Activated CD4-positive, alpha-beta T cell treated with anti-CD3 and anti-CD28 coated beads for 24 hours (primary cell): ENCODE measurements at places on chromosomes 3 and 15.

- DNase-seq = no peak
Observed at GRCh38 chr15:46366360-46367007, 731.7 kb downstream of the SQOR start.

GRCh38 chr15:69317392-69317841, 18.7 kb downstream of the PAQR5 start:
- DNase-seq = no peak

DNA sequence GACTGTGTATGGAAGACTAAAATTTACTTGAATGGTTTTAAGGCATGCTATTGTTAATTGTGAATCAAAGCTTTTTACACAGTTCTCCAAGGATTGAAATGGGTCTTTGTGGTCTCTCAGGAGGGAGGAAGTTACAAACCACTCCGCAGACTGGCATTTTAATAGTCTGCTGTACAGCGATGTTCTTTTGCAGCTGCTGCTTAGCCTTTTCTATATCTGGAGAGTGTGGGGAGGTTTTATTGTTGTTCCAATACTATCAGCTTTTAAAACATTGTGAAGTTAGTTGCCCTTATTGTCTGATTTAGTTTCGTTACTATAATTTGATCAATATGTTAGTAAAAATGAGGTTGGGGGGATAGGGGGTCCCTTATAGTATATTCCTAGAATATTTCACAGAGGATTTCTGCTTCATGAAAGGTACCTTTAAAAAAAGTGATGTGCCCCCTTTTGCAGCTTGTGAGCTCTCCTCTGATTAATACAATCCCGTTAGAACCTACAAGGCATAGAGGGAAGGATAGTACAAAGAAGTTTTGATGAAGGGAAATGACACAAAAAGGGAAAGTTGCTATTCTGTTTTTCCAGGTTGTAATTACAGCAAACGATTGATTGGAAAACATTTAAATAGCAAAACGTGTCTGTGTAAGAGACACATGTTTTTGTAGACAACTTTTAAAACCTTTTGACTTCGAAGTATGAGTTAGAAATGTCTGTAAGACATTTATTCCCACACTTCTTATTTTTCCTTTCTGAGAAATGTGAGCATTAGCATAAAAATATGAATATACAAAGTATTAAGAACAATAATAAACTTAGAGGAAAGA, 158.3 kb upstream of the CGNL1 start:
- DNase-seq = no peak

DNA sequence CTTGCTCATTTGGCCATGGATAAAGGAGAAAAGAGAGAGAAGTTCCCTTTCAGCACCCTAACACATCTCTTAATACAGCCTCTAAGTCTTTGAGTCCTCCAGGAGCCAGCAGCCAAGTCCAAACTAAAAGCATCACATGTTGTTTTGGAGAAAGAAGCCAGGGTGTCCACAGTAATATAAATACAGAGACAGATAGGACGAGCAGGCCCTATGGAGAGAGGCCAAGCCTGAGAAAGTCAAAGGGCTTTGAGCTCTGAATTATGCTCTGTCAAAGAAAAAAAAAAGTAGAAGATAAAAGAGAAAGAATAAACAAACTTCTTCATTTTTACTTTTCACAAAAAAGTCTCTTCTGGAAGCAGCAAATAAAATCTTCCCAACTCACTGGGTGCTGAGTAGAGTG, 92.4 kb upstream of the THBS1 start:
- DNase-seq = no peak

DNA sequence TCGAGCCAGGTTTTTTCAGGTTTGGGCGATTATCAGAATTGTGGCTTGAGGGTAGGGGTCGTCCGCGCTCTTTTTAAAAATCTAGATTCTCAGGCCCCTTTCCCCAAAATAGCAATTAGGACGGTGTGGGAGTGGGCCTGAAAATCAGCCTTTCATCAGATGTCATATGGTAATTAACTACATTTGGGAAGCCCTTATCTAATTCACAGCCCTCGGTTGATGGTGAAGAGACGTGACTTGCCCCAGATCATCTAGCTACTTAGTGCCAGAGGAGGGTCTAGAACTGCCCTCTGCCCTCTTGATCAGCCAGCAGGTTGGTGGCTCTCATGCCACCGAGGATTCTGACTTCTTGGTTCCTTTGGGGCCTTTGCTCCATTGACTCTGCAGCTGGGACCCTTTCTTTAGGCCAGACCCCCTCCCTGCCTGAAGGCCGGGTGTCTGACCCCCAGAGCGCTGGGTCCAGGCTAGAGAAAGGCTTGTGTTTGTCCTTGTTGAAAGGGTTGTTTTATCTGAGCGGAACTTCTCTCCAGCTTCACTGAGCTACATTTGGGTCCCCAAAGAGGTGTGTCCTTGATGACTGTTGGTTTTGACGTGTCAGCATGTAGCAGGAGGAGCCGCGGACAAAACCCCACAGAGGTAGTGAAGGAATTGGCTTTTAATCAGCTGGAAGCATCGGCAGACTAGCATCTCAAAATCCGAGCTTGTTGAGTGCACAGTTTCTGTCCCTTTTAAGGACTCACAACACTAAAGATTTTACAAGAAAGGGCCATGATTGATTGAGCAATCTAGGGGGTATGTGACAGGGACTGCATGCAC, 857 bp downstream of the AEN start:
- no peak for DNase-seq

DNA sequence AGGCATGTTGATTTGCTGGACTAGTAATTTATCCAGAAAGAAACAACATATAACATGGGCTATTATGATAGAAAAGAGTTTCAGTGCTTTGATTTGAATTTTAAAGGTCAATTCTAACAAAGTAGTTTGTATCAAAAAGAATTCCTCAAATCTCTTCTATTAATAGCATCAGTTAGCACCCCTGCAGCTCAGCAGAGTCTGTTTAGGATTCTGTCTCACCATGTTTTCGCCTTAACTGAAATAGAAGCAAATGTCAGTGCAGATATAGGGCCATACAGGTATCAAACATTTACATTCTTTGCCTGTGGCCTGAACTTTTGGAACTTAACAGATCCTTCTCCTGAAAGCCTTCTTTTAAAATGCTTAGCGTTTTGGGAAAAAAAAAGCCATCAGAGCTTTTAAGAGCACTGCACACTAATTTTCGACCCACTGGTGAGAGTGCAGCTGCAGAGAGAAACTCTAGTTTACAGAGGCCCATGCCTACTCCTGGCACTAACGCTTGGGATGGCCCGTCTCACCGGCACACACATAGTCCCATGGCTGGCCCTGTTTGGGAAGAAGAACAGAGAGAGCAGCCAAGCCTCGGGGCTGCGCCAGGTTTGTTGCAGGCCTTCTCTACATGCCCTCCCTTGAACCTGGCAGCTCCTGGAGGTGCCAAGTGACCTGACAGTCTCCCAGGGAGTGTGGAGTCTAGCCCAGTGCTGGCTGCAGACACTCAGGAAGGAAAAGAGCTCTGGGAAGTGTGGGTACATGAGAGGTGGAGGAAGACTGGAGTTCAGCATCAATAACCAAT, 9.9 kb upstream of the PAQR9 start:
- no peak for DNase-seq

DNA sequence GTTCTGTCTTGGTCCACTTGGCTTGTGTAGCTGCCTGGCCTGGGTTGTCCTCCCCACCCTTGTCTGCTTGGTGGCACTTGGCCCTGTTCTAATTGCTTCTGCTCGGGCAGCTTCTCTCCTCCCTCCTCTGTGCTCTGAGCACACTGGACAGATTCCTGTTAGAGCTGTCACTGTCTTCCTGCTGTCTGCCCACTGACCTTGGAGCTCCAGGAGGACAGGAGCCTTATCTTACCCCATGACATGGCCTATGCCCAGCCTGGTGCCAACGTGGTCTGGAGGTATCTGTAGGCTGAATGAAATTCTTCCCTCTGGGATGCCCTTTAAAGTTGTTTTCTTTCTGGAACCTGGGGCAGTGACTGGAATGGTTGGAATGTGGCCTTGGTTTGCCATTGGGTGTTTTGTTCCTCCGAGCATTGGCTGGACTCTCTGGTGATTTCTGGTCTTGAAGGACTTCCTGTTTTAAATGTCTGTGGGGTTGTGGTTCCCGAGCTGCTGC, 94.1 kb downstream of the FAM43A start:
- no peak for DNase-seq

GRCh38 chr3:36250191-36250590, 130.1 kb upstream of the STAC start:
- DNase-seq = no peak

DNA sequence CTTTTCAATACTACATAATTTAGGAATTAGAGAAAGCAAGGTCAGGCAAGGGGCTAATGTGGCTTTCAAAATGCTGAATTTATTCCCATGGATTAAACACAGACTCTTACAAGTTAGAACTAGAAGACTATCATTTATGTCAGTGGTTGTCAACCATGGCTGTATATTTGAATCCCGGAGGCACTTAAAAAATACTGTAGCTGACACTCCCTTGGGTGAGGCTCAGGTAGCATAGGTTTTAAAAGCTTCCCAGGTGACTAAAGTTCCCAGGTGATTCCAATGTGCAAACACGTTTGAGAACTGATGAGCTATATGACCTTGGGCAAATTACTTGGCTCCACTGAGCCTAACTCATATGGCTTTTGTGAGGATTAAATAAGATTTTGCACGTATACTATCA, 29.6 kb downstream of the AAGAB start:
- no peak for DNase-seq

- DNase-seq = no peak
Observed at GRCh38 chr3:161050935-161051334, 54.2 kb downstream of the B3GALNT1 start.

DNA sequence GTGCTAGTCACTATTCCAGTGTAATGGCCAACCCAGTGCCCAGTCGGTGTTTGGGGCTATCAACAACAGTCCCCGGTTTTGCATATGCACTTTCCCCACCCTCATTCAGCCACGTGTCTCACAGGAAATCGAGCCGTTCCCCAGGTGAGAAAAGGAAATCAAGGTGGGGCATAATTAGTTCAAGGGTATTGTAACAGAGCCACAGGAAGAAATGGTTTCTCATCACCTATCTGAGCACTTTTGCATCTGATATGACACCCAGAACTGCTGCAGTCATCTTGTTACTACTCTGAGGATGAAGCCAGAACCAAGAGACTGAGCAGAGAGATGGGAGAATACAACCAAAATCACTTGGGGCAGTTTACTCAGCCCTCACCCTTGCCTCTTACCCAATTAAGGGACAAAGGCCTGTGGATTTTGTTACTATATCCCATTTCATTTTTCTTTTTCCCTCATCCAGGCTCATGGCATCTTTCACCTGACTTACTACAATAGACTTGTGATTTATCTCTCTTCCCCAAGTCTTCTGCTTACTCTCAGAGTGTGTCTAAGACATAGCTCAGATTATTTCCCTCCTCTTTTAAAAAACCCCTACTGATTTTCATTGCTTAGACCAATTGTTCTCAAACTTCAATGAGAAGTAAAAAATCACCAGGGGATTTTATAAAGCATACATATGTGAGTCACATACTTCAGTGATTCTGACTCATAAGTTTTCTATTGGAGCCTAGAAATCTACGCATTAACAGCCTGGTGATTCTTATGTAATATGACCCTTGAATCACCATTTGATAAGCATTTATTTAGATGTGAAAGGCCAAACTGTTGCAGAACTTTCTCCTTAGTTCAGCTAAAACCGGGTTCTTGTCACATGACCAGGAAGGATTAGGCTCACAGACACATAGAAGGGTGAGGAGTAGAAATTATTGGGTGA, 40.5 kb downstream of the TRAT1 start:
- peak; percentile 12 for DNase-seq

- DNase-seq = no peak
Observed at GRCh38 chr3:182969277-182969676, 11.1 kb downstream of the DCUN1D1 start.

GRCh38 chr15:98667521-98668179, 19.3 kb downstream of the IGF1R start:
- no peak for DNase-seq
